ENCODE measurements at places on chromosomes 16 and 17.

GRCh38 chr17:2241823-2242222, 61.8 kb downstream of the SMG6 start:
- DNase-seq: no peak

DNA sequence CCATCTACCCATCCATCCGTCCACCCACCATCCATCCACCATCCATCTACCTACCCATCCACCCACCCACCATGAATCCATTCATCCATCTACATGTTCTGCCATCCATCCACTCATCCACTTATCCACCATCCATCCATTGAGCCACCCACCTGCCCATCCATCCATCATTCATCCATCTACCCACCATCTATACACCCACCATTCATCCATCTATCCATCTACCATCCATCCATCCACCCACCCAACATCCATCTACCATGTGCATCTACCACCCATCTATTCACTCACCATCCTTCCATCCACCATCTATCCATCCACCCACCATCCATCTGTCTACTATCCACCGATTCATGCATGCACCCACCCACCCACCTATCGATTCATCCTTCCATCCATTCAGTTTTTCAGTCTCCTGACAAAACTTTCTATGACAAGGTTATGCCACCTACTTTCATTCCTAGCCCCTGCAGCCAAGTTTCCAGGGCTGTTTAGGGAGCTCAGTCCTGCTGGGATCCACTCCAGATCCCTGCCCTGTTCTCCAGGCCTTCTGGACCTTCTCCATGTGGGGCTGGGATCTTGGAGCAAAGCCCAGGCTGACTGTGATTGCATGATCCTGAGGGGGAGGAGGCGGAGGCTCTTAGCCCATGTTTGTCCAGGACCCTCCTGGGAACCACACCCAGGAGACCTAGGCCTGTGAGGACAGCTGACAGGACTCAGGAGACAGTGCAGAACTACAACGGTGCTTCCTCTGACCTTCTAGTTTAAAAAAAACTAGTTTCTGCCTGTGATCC, 27.4 kb downstream of the BCO1 start:
- DNase-seq: no peak

GRCh38 chr17:62807812-62808575, at the start of gene MARCHF10:
TSS of gene MARCHF10 (minus strand) at chr17:62808314. CDS start at chr17:62801735, 6,579 bp downstream.
- no peak for DNase-seq

- DNase-seq: no peak
Measured at GRCh38 chr17:1366234-1366633, 33.8 kb downstream of the YWHAE start.

- peak; percentile 41 for DNase-seq
Measured at GRCh38 chr16:78768718-78769117, 669.3 kb downstream of the WWOX start.

GRCh38 chr17:40350689-40351358, 13.7 kb downstream of the GJD3 start:
- no peak for DNase-seq

DNA sequence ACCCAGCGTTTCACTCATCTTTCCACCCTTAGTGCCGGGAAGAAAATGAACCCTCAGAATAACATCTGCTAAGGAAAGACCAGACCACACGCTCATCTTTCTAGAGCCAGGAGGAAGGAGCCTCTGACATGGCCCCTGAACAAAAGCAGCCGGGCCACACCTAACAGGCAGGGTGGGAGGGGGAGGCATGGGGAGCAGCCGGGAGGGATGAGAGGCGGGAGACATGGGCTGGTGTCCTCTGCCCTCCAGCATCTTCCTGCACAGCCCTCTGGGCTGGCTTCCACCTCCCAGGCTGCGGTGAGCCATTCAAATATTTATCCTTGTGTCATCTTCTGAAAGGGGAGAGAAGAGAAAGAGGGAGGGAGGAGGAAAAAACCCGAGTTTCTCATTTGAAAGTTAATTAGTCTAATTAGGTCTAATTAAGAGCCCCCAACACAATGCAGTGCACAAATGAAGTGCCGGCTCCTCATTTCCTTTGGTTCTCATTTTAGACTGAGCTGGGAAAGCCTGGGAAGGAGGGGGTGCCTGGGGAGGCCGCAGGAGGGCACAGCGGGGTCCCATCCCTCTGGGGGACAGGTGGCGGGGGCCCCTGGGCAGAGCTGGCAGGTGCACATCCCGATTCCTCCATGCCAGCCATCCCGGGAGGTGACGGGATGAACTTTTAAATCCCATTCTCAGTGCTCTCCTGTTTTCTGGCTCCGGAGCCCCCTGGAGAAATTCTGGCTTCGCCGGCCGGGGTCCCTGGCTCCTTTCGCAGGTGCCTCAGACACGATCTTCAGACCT, 90.5 kb downstream of the ENGASE start:
- DNase-seq: no peak

All from CD4-positive, alpha-beta T cell treated with Interleukin-15 for 4 hours (primary cell).